ENCODE measurements at places on chromosomes 16 and 17.
A peak's percentile ranks its signal among the peaks of the same experiment; 100 is the strongest.

DNA sequence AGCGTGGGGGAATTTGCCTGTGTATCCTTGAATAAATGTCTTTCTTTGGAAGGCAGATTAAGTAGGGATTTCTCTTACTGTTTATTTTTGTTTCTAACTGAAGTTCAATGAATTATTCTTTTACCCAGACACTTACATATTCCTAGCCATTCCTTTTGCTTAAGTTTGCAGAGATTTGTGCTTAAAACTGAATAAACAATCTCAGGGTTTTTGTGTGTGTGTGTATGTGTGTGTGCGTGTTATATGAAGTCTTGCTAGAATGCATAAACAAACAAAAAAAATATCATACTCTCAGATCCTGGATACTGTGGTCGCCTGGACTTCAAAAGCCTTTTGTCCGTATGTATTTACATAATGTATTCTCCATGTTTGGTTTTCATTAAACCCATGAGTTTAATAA, 672.8 kb downstream of the MAF start:
- H3K27me3 ChIP-seq = no peaks in the 10 kb centered on the region
- H3K4me1 ChIP-seq = peaks cover 8% of the 10 kb centered on the region
- DNase-seq = no peak

DNA sequence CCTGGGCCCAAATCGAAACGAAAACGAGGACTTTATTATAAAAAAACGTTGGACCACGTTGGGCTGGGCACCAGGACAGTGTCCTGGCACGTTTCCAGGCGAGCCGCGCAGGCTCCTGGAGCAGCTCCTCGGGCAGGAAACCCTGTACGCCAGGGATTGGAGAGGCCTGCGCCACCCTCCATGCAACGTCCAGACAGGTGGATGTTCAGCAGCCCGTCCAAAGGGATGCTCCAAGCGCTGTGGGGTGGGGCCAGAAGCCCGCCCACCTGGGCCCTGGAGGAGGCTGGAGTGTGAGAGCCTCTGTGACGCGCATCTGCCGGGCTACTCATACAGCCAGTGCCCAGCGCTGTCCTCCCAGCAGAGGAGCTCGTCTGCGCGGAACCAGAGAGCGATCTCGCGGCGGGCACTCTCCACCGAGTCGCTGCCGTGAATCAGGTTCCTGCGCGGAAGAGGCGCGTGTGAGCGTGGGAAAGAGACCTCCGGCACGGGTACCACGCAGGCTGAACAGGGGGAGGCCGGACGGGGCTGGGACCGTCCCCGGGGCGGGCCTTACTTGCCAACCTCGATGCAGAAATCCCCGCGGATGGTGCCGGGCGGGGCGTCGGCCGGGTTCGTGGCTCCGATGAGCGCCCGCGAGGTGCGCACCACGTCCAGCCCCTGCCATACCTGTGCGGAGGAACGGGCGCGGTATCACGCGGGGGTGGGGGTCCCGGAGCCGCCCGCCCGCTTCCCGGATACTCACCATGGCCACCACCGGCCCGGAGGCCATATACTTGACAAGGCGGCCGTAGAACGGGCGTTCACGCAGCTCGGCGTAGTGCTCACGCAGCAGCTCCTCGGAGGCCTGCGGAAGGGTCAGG, 785 bp downstream of the NME3 start:
- no peaks in the 10 kb centered on the region for H3K36me3 ChIP-seq
- peak overlapping the region; percentile 79 for H3K27ac ChIP-seq
- peaks cover 18% of the 10 kb centered on the region for H3K4me1 ChIP-seq
- H3K4me3 ChIP-seq = peak overlapping the region; percentile 99
- DNase-seq = peak; percentile 60

GRCh38 chr17:57551321-57552079, 193.6 kb downstream of the CCDC182 start:
- H3K4me3 ChIP-seq = no peak overlapping the region
- H3K27me3 ChIP-seq = no peaks in the 10 kb centered on the region
- H3K4me1 ChIP-seq = peaks cover 38% of the 10 kb centered on the region
- DNase-seq = no peak
- H3K36me3 ChIP-seq = no peaks in the 10 kb centered on the region

GRCh38 chr17:2421315-2422147, 20.7 kb upstream of the MNT start:
- no peaks in the 10 kb centered on the region for H3K27me3 ChIP-seq
- no peak for DNase-seq
- H3K27ac ChIP-seq = no peak overlapping the region
- no peak overlapping the region for H3K4me3 ChIP-seq
- no peaks in the 10 kb centered on the region for H3K36me3 ChIP-seq

DNA sequence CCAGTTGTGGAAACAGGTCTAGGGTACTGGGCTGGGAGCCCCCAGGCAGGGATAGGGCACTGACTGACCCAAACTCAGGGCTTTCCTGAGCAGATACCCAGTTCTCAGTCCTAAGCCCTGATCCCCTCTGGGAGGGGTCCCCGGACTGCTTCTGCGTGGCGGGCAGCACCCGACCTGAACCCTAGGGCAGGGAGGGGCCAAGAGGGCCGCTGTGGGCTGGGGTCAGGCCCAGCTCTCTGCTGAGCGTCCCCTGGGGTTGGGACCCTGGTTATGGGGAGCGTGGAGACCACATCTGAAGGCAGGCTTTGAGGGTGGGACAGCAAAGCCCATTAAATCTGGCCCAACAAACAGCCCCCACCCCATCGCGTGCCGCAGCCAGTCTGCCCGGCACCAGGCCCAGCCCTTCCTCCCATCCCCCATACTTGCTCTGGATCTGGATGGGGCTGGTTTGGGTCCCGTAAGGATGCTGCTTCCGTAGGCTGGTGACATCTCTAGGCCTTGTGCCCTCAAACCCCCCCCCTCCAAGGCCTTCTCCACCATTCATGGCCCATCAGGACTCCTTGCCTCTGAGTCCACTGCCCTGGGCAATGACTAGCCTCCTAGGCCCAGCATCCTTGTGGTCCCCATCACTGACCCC, 691 bp upstream of the FAM83G start:
- H3K36me3 ChIP-seq = peaks cover 3% of the 10 kb centered on the region
- no peaks in the 10 kb centered on the region for H3K27me3 ChIP-seq
- DNase-seq = no peak
- peaks cover 20% of the 10 kb centered on the region for H3K4me1 ChIP-seq
- peak overlapping the region; percentile 93 for H3K4me3 ChIP-seq
- H3K27ac ChIP-seq = peak overlapping the region; percentile 83

DNA sequence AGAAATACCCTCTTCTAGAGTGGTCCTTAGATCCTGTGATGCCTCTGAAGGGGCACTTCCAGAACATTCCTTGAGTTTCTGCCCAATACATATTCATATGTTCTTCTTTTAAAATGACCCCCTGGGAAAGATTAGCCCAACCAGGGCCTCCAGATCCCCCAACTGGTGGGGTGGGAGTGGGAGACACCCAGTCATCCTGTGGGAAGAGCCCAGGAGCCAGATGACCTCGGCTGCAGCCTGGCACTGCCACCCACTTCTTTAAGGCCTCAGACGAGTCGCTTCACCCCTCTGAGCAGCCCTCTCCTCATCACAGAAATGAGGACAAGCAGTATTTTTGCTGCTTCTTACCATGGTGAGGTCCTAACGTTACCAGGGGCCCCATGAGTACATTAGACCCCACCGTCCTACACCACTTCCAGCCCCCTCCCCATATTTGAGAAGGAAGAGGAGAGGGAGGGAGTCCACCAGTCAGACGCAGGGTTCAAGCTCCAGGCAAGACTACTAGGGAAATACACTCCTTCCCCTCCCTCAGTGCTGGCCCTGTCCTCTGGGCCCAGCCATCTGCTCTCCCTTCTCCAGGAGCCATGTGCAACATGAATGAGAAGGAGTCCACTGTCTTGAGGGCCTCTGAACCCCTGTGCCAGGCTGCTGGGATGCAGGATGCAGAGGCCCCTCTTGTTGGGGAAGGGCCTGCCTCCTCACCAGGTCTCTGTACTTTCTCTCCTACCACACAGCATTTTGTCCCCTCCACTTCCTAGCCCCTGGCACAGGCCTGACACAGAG, 11.8 kb downstream of the MPO start:
- no peak overlapping the region for H3K27ac ChIP-seq
- peaks cover 6% of the 10 kb centered on the region for H3K36me3 ChIP-seq
- no peak for DNase-seq

DNA sequence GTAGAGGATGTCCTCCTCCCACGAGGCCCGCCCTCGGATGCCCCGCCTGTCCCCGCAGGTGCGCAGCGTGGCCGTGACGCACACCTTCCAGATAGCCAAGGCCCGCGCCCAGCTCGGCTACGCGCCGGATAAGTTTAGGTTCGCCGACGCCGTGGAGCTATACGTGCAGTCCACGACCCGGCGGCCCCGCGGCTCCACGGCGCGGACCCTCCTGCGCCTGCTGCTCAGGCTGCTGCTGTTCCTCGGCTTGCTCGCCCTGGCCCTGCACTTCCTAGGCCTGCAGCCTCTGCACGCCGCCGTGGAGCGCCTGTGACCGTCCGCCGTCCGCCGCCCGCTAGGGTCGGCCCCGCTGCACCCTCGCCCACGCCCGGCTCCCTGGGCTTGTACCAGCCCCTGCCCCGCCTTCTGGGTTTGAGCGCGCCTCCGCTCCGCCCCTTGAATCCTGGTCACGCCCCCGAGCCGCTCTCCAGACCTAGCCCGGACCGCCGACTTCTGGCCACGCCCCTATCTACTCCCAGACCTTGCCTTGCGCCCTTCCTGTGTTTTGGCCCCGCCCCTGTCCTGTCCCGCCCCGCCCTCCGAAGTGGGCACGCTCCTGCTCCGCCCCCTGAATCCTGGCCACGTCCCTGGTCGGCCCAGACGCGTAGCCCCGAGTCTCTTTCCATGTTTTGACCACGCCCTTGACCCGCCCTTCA, 15.8 kb upstream of the EEF2K start:
- H3K27ac ChIP-seq = peak overlapping the region; percentile 97
- no peaks in the 10 kb centered on the region for H3K36me3 ChIP-seq
- peak overlapping the region; percentile 91 for H3K4me3 ChIP-seq

DNA sequence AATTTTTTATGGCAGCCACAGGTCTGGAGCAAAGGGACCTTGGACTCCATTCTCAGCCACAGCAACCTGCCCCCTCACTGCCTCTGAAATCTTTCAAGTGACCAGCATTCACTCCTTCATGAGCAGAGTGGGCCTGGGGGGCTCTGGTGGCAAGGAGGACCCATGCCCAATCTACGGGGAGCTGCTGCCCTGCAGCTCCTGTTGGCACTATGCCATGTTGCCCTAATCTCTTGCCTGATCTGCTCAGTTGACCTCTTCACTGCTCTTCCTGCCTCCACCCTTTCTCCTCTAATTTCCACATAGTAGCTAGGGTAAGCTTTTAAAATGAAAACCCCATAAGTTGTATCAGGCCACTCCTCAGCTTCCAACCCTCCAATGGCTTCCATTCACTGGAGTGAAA, 2.9 kb upstream of the PRKCB start:
- peaks cover 5% of the 10 kb centered on the region for H3K36me3 ChIP-seq
- no peak overlapping the region for H3K4me3 ChIP-seq
- no peak for DNase-seq
- H3K27me3 ChIP-seq = no peaks in the 10 kb centered on the region
- peaks cover 33% of the 10 kb centered on the region for H3K4me1 ChIP-seq

DNA sequence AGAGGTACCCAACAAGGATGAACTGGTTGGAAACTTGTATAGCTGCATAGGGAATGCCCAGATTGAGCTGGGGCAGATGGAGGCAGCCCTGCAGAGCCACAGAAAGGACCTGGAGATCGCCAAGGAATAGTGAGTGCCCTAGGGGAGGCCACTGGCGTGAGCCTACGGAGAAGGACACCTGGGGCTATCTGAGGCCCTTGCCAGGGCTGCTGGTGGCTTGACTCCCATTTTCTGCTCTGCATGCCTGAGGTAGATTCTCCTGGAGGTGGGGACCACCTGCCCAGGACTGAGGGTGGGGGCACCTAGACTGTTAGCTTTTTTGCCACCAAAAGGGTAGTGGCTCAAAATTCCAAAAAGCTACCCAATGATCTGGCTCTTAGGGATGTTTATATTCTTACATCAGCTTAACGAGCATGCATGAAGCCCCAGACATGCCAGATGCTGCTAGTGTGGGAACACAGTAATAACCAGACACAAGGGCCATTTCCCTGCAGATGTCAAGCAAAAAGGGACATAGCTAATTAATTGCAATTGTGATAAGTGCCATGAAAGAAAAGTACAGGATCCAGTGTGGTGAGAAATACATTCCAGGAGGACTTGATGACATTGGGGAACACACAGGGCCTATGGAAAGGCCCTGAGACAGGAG, 8.8 kb downstream of the ODAD4 start:
- peak overlapping the region; percentile 81 for H3K27ac ChIP-seq
- no peak for DNase-seq
- peaks cover 3% of the 10 kb centered on the region for H3K4me1 ChIP-seq
- H3K27me3 ChIP-seq = peaks cover 19% of the 10 kb centered on the region

DNA sequence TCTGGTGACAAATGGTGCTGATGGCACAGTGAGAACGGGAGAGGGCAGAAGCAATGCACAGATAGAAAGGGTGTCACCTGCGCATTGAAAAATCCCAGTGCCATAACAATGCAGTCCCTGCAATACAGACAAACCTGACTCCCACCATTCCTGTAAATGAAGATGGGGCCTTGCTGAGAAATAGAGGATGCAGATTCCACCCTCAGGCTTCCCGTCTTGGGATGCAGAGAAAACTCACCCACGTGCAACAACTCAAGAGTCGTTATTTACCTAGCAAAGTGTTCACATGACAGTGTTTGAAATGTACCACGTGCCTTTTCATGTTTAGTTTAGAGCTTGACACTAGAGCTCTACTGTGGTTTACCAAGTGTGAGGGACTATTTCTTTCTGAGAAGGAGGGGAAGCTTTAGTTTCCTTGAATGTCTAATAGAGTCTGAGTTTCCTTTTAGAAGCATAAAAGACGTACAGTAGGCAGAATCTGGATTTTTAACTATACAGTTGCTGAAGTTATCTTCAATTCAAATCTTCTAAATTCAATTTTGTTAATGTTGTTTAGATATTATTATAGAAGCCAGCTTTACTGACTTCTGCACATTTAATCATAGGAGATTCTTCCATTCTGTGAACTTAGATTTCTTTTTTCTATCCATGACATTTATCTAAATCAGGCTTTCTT, 35.6 kb downstream of the WWOX start:
- H3K4me3 ChIP-seq = no peak overlapping the region
- H3K27me3 ChIP-seq = no peaks in the 10 kb centered on the region
- H3K4me1 ChIP-seq = peaks cover 5% of the 10 kb centered on the region
- no peaks in the 10 kb centered on the region for H3K36me3 ChIP-seq
- no peak overlapping the region for H3K27ac ChIP-seq

DNA sequence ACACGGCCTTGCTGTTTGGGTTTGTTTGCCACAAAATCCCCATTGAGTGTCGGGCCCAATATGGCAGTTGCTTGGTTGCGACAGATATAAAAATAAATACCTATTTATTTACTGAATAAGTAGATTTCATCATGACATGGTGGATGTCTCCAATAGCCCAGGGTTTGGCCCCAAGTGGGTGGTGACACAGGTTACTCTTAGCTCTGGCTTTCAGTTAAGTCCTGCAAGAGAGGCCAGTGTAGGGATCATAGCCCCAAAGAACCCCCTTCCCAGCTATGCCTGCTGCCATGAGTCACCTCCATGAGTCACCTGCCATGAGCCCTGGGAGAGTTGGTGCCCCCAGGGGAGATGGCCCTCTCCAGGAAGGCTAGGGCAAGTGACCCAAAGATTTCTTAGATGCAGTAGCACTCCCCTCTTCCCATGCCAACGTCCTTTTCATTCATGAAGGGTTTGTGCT, 78.7 kb upstream of the LGALS9 start:
- H3K27ac ChIP-seq = no peak overlapping the region
- H3K4me1 ChIP-seq = peaks cover 16% of the 10 kb centered on the region
- H3K4me3 ChIP-seq = no peak overlapping the region
- H3K36me3 ChIP-seq = peaks cover 6% of the 10 kb centered on the region
- no peak for DNase-seq
- H3K27me3 ChIP-seq = no peaks in the 10 kb centered on the region
